Karpas-422 (cell line): ENCODE measurements at places on chromosomes 7 and 10. TPM values are rescaled to one million over a fixed set of nuclear protein-coding genes. Genes with fewer than 3 reads are reported as not detected.

Gene C10orf53
- total RNA-seq, result not detected in 2 replicates

GRCh38 chr7:732094-732541 is 5.0 kb upstream of the PRKAR1B start:
- no peaks in the 10 kb centered on the region for H3K27me3 ChIP-seq
- peaks cover 9% of the 10 kb centered on the region for H3K4me1 ChIP-seq
- no peak for DNase-seq
- peaks cover 63% of the 10 kb centered on the region for H3K36me3 ChIP-seq

Gene AGR3
- not detected in 2 replicates for total RNA-seq

DNA sequence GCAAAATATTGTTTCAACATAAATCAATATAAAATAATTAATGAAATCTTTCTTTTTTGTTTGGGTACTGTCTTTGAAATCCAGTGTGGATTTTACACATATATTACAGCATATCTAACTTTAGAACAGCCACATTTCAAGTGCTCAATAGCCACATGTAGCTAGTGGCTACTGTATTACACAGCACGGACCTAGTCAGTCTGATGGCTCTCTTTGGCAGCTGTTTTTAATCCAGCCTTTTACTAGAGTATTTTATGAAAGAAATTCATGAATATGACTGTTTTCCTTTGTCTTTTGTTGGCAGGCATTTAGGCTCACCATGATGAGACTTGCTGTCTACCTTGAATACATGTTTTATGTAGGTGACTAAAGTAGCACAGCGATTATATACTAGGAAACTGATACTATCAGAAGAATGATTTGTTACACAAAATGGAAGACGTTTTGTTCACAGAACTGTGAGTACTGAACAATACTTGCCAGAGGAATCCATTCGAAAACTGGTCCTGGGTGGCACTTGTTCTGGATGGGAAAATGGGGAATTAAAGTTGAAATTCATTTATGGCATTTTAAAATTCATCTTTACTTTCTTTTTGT is 386.7 kb downstream of the PHTF2 start:
- H3K4me1 ChIP-seq, result no peaks in the 10 kb centered on the region
- H3K36me3 ChIP-seq, result no peaks in the 10 kb centered on the region
- H3K4me3 ChIP-seq, result no peak overlapping the region
- no peak for DNase-seq

Gene ZNF655
- 169 TPM in 2 replicates for total RNA-seq

- no peak overlapping the region for H3K27ac ChIP-seq
- peaks cover 11% of the 10 kb centered on the region for H3K4me1 ChIP-seq
- H3K36me3 ChIP-seq, result no peaks in the 10 kb centered on the region
- H3K27me3 ChIP-seq, result no peaks in the 10 kb centered on the region
Observed at GRCh38 chr10:63478564-63478963, 12.8 kb upstream of the JMJD1C start.

Gene CPA4
- not detected in 2 replicates for total RNA-seq

Gene LBX1
- not detected in 2 replicates for total RNA-seq

Gene GCK
- total RNA-seq, result not detected in 2 replicates

GRCh38 chr7:5423976-5424748 is 528 bp upstream of the TNRC18 start:
- H3K4me3 ChIP-seq, result peak overlapping the region; percentile 86
- no peaks in the 10 kb centered on the region for H3K27me3 ChIP-seq
- H3K27ac ChIP-seq, result peak overlapping the region; percentile 50
- peak; percentile 95 for DNase-seq
- peaks cover 23% of the 10 kb centered on the region for H3K4me1 ChIP-seq
- no peaks in the 10 kb centered on the region for H3K36me3 ChIP-seq

DNA sequence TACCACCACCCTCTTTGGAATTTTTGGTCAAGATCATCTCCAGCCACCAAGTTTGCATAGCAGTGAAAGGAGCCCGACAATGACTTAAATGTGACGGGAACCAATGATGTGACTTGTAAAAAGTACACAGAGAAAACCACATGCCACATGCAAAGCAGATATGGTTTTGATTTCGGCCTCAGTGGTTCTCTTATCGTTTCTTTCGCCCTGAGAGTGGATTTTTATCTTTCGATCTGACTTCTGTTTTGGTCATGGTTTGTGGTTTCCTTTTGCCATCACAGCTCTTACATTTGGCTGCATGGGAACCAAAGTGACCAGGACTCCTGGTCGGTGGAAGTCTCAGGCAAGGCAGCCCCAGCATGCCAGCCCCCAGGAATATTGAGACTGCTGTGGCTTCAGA is 31.5 kb downstream of the TCF7L2 start:
- no peak overlapping the region for H3K27ac ChIP-seq
- DNase-seq, result no peak
- H3K4me1 ChIP-seq, result peaks cover 8% of the 10 kb centered on the region
- no peaks in the 10 kb centered on the region for H3K27me3 ChIP-seq

- H3K4me1 ChIP-seq, result no peaks in the 10 kb centered on the region
- H3K4me3 ChIP-seq, result no peak overlapping the region
Observed at GRCh38 chr10:60480865-60481563, 91.3 kb upstream of the ANK3 start.

DNA sequence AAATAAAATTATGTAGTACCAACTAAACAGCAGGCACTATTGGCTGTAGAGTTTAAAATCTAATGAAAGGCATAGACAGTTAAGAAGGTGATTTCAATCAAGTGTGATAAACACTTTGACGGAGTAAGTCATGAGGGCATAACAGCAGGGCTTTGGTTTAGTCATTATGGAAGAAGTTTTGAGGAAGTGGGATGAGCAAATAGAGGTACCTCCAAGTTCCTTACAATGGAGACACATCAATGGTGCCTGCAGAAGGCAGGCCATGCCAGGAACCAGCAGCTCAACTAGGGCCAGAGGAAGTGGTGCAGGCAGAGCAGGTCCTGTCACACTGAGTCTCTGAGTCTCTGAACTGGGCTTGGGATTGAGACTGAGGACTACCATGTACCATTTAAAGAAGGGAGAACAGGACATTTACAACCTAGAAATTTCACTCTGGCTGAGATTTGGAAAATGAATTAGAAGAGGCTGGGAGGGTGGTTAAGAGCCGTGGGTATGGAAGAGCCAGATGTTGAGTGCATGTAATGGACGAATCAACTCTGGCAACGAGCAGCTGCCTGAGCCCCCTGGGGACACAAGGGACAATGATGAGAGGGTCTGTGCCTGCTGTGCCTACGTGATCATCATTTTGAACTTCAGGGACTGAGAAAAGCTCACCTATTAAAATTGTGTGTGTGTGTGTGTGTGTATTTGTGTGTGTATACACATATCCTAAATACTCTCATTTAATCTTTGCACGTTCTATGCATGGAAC is 208.7 kb upstream of the POM121L12 start:
- H3K36me3 ChIP-seq, result no peaks in the 10 kb centered on the region
- H3K27ac ChIP-seq, result no peak overlapping the region
- H3K4me3 ChIP-seq, result no peak overlapping the region
- no peaks in the 10 kb centered on the region for H3K4me1 ChIP-seq

- H3K36me3 ChIP-seq, result peaks cover 22% of the 10 kb centered on the region; the same call in 1 of the 2 replicates
- no peak overlapping the region for H3K27ac ChIP-seq
- no peaks in the 10 kb centered on the region for H3K27me3 ChIP-seq
- no peak for DNase-seq
- H3K4me3 ChIP-seq, result no peak overlapping the region
- no peaks in the 10 kb centered on the region for H3K4me1 ChIP-seq
Observed at GRCh38 chr7:56097700-56098099, 4.9 kb upstream of the PHKG1 start.

DNA sequence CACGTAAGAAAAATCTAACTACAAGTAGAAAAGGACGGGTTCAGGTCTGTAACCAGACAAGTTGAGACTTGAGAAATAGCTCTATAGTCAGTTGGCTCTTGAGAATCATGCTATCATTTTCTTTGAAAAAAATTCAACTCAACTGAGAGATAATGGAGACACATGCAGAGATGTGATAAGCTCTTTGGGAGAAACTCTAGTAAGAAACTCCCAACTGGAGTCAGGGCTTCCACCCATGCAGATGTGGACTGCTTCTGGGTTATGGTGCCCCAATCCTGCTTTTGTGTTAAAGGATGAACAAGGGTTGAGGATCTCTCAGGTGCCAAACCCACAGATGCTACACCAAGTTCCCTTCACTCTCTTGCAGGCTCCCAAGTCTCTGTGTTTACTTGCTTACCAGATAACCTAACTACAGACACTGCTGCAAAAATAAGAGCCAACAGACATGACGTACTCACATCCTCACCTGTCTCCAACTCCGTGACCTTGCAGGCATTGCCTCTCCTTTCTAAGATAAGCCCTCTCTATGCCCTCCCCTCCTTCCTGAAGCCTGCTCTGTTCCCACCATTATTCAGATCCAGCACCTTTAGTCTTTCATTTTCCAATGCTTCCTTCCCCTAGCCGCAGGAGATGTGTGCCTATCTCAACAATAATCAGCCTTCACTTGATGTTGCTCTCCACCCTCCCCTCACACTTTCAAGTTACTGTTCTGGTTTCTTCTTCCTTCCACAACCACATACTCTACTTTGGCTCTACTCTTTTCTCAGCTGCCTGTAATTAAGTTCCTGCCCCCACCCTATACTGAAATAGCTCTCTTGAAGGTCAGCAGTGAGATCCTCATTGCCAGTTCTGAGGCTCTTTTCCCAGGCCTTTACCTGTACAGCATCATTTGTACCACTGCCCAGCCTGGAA is 130.0 kb downstream of the ICA1 start:
- H3K27me3 ChIP-seq, result no peaks in the 10 kb centered on the region
- no peak for DNase-seq
- no peaks in the 10 kb centered on the region for H3K36me3 ChIP-seq

DNA sequence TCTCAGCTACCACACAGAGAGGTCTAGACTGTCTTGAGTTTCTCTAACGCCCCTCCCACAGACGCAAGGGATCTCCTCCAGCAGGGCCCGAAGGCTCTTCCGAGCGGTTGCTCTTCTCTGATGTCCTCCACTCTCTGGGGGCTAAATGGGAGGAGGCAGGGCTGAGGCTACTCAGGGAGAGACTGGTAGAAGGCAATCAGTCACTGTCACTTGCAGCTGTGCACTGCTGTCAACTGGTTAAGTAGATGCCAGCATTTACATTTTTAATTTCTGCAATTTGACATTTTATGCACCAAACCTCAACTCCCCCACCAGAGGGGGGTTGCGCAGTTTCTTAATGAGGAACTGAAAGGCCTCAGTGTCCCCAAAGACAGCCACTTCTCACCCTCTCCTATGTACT is 442.8 kb downstream of the PLXNA4 start:
- no peaks in the 10 kb centered on the region; the same call in 1 of the 2 replicates for H3K36me3 ChIP-seq
- H3K4me1 ChIP-seq, result peaks cover 92% of the 10 kb centered on the region
- no peaks in the 10 kb centered on the region for H3K27me3 ChIP-seq
- peak; percentile 96 for DNase-seq
- peak overlapping the region; percentile 59; the same call in 1 of the 2 replicates for H3K4me3 ChIP-seq

Gene FHIP2A
- 7.8 and 21.7 TPM in 2 replicates for total RNA-seq

- no peak for DNase-seq
- no peak overlapping the region for H3K27ac ChIP-seq
- H3K27me3 ChIP-seq, result no peaks in the 10 kb centered on the region
- no peaks in the 10 kb centered on the region for H3K4me1 ChIP-seq
Observed at GRCh38 chr10:45091968-45092367, 91.2 kb downstream of the ZNF22 start.

DNA sequence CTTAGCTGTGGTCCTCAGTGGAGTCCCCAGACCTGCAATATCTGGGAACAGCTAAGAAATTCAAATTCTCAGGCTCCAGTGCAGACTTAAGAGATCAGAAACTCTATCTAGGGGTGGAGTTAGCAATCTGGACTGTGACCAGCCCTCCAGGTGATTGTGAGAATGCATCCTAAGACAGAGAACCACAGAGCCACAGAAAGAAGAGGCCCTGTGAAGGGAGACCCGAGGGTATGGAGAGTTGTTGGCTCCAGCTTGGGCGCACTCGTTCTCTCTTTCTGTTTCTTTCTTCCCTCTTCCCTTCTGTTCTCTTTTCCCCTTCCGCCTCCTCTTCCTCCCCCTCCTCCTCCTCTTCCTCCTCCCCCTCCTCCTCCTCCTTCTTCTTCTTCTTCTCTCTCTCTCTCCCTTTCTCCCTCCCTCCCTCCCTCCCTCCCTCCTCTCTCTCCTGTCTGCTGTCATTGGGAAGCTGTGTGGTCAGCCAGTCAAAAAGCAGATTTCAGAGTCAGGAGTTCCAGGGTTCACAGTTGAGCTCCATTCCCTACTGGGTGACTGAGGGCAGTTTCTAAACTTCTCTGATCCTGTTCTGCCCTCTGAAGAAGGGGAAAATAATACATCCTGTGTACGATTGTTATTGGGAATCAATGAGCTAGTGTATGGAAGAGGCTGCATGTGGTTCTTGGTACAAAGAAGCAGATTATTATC is 62.1 kb upstream of the STEAP1B start:
- H3K27me3 ChIP-seq, result no peaks in the 10 kb centered on the region
- peaks cover 32% of the 10 kb centered on the region for H3K4me1 ChIP-seq
- no peak overlapping the region for H3K4me3 ChIP-seq
- no peak for DNase-seq
- no peaks in the 10 kb centered on the region for H3K36me3 ChIP-seq

- H3K27me3 ChIP-seq, result no peaks in the 10 kb centered on the region
- peaks cover 42% of the 10 kb centered on the region for H3K36me3 ChIP-seq
- H3K27ac ChIP-seq, result peak overlapping the region; percentile 13; the same call in 1 of the 2 replicates
Observed at GRCh38 chr7:87159538-87159937, 7.3 kb downstream of the DMTF1 start.
